Activated effector memory CD4-positive, alpha-beta T cell treated with anti-CD3 and anti-CD28 coated beads, Interleukin-2, amount 50 U/mL, for 16 hours (primary cell): ENCODE measurements at places on chromosomes 4 and X.

DNA sequence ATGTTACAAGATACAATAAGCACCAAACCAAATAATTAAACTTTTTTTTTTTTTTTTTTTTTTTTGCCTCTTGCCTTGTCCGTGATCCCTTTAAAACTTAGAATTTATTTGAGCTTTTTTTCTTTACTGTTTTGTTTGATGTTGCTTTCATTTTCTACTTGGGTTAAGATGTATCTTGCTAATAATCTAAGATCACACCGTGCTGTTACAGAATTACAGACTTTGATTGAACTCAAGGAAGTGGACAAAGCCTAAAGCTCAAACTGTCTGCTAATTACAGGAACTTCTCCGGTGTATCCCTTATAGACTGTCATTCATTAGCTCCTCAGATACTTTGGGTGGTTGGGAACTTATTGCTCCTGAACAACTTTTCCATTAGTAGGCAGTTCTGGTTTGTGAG, 26.5 kb downstream of the STIM2 start:
- DNase-seq, result no peak

DNA sequence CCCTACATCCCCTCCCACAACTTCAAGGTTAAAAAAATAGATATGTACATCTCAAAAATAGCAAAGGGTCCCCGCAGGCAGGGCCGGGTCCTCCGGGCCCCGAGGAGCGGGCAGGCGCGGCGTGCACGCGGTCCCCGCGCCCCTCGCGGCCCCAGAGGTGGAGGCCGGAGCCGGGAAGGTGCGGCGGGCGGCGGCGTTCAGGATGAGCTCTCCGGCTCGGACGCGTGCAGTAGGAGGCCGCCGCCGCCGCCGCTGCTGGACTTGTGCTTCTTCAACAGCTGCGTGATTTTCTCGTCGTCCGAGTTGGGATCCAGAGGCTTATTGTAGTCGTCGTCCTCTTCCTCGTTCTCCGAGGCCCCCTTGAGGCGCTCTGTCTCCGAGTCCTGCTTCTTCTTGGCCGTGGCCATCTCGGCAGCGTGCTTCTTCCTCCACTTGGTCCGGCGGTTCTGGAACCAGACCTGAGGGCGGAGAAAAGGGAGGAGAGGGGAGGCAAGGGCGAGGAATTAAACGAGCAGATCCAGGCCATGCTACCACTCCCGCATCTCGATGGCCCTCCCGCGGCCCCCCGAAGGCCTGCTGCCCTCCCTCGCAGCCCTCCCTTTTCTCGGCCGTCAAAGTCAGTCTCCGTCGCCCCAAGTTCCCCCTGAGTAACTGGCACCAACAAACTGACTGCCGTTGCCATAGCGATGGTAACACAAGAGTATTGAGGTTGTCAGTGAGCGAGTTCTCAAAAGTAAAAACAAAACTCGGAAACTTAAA, 5.8 kb downstream of the NKX6-1 start:
- no peak for DNase-seq

DNA sequence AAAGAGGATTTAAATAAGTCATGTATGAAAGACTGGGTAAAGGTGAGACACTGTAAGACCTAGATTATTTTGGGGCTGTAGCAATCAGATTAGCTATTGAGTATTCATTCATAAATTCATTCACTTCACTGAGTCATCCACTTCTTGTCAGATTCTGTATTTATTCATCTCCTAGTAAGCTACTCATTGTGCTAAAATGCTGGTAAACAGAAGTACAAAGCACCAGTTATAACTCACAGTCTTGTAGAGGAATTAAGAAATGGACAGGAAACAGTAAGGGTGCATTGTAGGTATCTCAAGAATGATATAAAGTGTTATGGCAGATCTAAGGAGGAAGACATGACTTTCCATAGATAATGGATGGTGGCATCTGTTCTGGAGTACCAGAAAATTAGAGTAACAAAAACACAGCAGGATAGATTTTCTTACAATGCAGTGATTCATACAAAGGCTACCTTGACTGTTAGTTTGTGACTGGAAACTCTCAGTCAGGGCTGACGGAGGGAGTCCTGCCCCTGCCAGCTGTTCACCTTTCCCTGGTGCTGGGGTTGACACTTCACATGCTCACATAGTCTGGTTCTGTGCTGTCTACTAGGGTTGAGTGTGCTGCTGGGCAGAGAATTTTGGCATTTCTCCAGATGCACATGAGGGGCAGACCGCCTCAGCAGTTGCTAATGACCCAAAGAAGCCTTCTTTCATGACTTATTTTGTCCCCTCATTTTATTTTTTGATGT, 26.5 kb upstream of the HAND2 start:
- DNase-seq, result no peak

DNA sequence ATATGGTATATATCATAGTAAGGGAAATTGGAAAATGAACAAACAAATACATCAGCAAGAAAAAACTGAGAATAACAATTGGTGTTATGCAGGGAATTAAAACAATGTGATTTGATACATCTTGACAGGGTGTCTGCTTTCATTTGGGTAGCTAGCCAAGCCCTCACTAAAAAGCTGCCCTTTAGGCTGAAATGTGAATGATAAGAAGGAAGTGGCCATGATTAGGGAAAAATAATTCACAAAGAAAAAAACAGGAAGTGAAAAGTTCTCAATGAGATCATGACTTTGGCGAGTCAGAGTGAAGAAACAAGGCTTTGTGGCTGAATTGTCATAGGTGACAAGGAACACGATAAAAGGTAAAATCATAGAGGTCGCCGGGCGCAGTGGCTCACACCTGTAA, 675.8 kb upstream of the SLIT2 start:
- no peak for DNase-seq

GRCh38 chrX:13022926-13023325, 21.5 kb downstream of the FAM9C start:
- DNase-seq, result no peak

DNA sequence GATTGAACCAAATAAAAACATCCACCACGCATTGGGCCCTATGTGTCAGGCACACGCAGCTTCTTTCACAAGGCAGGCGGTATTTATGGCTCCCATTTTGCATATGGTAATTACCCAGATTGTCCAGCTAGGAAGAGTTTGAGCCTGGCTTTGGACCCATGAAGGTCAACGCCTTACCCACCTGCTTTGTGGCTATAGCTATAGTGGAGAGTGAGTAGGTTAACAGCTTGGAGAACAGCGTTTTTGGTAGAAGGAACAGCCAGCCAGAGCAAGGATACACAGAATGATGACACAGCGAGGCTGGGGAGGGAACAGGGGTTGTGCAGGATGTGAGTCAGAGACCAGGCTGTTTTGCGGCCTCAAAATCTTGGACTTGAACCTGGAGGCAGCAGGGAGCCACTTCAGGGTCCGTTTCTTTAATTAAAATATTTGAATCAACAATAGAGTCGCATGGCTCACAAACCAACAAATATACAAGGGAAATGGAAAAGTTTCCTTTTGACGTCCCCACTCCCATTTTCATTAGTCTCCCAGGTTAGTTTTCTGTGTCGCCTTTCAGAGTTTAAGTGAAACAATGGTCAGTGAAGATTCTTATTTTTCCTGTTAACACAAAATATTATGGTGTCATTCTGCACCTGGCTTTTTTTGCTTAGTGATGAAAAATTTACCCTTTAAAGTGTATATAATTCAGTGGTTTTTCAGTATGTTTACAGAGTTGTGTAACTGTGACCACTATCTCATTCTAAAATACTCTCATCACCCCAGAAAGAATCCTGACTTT, 118.2 kb upstream of the STX18 start:
- no peak for DNase-seq

DNA sequence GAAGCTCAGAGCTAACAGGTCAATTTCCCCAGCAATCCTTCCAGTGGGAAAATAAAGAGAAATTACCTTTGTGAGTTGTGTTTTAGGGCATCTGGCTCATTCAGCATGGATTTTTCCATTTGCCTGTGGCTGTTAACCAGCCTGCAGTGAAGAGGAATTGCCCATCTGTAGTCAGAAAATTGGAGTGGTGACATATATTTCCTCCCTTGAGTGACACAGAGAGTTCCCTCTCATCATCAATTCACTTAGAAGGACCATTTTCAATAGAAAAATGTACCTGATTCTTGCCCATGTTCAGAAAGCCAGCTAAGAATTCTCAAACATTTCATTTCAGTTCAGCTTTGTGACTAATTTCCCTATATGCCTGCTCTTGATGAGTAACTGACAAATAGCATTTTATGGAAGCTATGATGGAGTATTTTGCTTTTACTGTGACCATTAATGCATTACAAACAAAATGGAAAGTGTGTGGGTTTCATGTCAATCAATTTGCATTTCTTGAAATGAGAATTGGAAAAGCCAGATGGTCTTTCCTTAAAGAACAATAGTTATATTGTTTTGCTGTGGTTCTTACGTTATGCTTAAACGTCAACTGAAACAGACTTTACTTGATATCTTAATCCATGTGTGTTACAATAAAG, 155.8 kb downstream of the NWD2 start:
- DNase-seq, result no peak

DNA sequence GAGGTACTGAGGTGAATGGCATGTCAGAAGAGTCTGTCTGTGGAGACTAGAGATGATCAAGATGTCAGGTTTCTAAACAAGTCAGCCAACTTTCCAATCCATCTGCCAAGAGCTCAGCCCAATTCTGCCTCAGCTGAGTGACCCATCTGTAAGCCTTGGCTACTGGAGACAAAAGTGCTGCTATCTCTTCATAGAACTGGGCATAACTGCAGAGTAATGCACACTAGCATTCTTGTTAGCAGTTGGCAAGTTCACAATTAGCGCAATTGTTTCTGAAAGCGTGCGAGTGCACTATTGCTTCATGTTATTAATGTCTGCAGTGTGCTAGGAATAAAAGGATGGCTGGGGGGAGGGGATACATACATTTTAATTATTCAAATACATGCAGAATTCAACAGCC, 32.9 kb upstream of the SH3D19 start:
- no peak for DNase-seq

DNA sequence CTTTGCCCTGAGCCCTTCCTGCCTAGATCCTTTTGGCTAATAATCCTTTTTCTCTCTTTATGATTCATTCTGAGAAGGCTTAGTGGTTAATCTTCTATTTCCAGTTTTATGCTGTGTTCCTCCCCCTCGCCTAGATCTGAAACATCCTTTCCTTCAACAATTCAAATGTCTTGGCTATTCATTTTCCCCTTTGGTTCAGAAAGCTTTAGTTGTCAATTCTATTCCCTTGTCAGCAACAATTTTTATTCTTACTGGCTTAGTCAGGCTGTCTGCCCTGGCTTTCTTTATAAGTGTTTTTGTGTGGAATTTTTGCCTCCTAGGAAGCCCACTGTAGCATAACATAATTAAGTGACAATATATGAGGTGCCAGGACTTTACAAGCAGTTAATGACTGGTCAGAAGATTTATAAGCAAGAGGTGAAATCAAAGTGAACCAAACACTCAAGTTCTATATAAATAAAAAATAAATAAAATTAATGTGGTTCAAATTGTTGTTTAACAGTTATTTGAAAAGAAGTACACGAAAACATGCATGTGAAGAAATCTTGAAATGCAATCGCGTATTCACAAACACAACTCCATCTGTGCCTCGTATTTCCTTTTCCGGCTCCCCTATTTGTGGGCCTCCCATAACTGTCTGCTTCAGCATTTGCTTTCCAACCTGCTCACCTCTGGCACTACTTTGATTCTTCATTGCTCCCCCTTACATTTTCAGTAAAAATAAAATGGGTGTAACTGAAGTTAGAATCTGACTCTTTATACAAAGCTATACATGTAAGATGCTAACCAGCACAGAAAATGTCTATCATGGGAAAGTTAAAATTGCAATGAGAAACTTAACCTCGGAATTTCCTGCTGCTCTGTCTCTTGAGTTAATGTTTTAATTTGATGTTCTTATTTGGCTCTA, 235.4 kb downstream of the SPRY1 start:
- no peak for DNase-seq

DNA sequence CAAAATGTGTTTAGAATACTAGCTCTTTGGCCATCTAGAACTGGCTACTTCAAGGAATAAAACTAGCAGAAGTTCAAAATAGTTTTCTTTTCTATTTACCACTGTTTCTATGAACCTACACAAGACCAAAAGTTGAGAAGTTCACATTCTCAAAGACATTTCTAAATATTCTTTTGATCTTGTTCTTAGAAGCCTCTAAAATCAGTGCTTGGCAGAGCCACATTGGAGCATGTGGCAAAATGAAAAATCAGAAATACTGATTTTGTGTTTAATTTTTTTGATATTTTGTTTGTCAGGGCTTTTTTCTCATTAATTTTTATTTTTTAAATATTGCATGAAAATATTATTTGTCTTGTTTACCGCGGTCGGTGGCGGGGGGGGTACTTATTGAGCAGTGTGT, 853.8 kb upstream of the INTU start:
- no peak for DNase-seq

GRCh38 chr4:83589279-83589678, 53.4 kb downstream of the GPAT3 start:
- DNase-seq, result no peak

- no peak for DNase-seq
These were observed 765.3 kb upstream of the SLIT2 start for GRCh38 chr4:19486400-19486799.

- no peak for DNase-seq
These were observed 6.4 kb downstream of the ACE2 start for GRCh38 chrX:15594371-15594770.

GRCh38 chr4:173009129-173009823, 159.3 kb upstream of the GALNT7 start:
- DNase-seq, result no peak

- no peak for DNase-seq
These were observed 10.2 kb upstream of the TMEM156 start for GRCh38 chr4:39042366-39042765.

GRCh38 chrX:71144651-71145050, at the start of gene NLGN3:
TSS of gene NLGN3 (plus strand) at chrX:71144841. CDS start at chrX:71147750, 2,909 bp downstream.
- DNase-seq, result no peak

DNA sequence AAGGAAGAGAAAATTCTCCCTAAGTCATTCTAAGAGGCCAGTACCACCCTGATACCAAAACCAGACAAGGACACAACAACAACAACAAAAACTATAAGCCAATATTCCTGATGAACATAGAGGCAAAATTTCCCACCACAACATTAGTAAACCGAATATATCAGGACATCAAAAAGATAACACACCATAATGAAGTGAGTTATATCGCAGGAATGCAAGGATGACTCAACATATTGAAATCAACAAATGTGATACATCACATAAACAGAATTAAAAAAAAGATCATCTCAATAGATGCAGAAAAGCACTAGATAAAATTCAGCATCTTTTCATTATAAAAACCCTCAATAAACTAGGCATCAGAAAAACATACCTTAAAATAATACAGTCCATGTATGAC, 1844.4 kb upstream of the PCDH10 start:
- no peak for DNase-seq

GRCh38 chr4:84973856-84974255, 7.4 kb upstream of the WDFY3 start:
- DNase-seq, result no peak

- DNase-seq, result no peak
These were observed 1233.1 kb downstream of the C4orf33 start for GRCh38 chr4:130329036-130329435.

- DNase-seq, result peak; percentile 64
These were observed 7.2 kb upstream of the FAM9C start for GRCh38 chrX:13051529-13052172.
